ENCODE measurements at places on chromosomes 4 and X. TPM values are rescaled to one million over a fixed set of nuclear protein-coding genes. Genes with fewer than 3 reads are reported as not detected.

Gene RASGEF1B
- total RNA-seq = 0.06 TPM

Gene ARMCX2
- total RNA-seq = 0.06 TPM

Gene UGT2B10
- total RNA-seq = not detected

Gene TENM3
- total RNA-seq = 1.6 TPM

Gene MAGEE1
- 4.8 TPM for total RNA-seq

Gene GABRA4
- total RNA-seq = not detected

Data from A549 treated with AZD2906 at 1 μM for 4 hours (cell line).